ENCODE measurements at places on chromosomes 5 and 9.

DNA sequence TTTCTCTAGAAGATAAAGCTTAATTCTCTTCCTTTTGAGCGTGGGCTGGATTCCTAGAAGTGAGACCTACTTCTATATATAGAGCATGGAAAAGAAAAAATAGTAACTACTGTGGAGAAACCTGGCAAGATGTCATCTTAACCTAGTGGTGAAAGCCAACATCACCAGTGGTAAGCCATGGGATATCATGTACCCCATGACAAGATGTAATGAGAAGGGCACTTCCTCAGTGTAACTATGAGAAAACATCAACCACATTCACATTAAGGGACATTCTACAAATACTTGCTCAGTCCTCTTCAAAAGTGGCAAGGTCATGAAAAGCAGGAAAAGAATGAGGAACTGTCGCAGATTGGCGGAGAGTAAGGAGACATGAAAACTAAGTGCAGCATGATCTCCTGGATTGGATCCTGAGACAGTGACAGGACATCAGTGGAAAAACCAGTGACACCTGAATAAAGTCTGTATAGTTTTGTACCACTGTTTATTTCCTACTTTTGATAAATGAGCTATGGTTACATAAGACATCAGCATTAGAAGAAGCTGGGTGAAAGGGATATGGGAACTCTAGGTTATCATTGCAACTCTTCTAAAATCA lies 65.4 kb downstream of the PRRC1 start:
- DNase-seq = no peak

- DNase-seq = no peak
These were observed 15.0 kb downstream of the FBXO38 start for GRCh38 chr5:148398698-148399121.

DNA sequence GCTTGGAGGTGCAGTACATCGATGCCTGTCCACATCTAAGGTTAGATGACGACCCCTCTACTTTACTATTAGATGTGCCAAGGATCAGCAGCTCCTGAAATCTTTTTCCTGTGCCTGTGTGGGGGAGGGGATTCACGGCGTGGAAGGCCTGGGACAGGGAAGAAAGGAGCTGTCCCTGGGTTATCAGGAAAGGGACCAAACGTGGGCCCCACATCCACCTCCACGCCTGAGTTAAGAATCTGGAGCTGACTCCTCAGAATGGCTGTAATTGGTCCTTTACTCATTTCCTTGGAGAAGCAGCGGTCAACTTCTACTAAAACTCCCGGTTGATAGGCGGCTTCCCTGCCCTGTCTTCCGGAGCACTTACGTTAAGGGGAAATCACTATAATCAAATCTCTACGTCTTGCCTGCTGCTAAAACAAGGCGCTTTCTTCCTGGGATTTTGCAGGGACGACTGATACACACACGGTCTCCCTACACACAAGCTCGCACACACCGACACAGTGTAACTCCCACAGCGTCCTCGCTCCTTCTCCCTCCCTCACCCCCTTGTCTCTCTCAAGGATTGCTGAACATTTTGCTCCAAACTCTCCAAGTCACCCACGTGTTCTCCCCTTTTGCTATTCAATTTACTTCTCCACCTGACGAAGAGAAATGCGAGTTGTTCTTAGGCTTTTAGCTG lies 1.4 kb downstream of the PDE4D start:
- DNase-seq = no peak

DNA sequence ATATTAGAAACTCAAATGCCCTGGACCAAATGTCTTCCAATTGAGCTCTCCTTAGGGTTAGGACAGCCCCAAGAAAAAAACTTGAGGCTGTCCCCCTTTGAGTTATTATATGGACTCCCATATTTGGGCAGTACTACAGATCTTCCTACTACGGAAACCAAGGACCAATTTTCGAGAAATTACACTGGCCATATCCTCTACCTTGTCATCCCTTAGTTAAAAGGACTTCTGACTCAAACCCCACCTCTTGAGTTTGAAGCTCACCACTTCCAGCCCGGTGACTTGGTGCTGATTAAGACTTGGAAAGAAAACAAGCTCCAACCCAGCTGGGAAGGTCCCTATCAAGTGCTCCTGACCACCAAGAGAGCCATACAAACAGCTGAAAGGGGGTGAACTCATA lies 497.0 kb upstream of the GRAMD2B start:
- no peak for DNase-seq

DNA sequence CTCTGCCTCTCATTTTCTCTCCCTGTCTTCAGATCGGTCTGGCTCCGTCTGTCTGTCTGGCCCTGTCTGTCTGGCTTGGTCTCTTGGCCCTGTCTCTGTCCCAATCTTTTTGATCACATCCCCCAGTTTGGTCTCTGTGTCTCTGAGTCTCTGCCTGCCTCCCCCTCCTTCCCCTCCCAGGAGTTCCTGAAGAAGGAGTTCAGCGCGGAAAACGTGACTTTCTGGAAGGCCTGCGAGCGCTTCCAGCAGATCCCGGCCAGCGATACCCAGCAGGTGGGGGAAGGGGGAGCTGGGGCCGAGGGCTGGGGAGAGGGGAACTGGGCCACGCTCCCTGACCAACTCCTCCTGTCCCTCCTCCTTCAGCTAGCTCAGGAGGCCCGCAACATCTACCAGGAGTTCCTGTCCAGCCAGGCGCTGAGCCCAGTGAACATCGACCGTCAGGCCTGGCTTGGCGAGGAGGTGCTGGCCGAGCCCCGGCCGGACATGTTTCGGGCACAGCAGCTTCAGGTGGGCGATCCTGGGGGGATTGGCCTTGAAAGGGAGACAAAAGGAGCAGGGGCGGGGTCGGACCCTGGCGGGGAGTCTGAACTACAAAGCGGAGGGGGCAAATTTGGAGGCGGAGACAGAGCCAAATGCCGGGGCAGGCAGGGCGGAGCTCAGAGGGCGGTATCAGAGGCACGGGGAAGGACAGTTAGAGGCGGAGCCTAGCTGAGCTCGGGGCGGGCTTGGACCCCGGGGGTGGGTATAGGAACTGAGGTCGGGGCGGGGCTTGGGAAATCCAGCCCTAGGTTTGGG lies 9.0 kb downstream of the RGS14 start:
- DNase-seq = peak; percentile 90
